ENCODE measurements at places on chromosomes 2 and 18. TPM values are rescaled to one million over a fixed set of nuclear protein-coding genes. Genes with fewer than 3 reads are reported as not detected.

COX7A2L gene
- total RNA-seq, result 64.1 TPM

TRIM43 gene
- total RNA-seq, result not detected

LRP2 gene
- total RNA-seq, result not detected

ERICH2 gene
- not detected for total RNA-seq

CUL3 gene
- total RNA-seq, result 82.8 TPM

DNA sequence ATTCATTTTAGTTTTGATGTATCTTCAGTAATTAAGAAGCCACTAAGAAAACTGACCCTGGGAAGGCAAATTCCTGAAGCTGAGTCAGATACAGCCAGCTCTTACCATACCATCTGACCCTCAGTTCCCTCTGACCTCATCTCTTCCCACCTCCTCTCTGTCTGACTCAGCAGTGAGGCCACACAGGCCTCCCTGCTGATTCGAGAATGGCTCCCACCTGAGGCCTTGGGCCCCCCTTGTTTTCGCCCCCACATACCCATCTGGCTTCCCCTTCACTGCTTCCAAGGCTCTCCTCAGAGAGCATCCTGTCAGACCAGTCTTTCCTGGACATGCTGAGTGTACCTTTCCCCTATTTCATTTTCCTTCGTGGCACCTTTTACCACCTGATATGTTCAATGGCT is 71.0 kb upstream of the CYP1B1 start:
- no peaks in the 10 kb centered on the region for H3K4me1 ChIP-seq
- H3K27ac ChIP-seq, result no peak overlapping the region
- no peak for DNase-seq

DNA sequence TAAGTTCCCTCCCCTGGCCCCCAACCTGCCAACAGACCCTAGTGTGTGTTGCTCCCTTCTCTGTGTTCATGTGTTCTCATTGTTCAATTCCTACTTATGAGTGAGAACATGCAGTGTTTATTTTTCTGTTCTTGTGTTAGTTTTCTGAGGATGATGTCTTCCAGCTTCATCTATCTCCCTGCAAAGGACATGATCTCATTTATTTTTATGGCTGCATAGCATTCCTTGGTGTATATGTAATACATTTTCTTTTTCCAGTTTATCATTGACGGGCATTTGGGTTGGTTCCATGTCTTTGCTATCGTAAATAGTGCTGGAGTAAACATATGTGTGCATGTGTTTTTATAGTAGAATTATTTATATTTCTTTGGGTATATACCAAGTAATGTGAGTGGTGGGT is 602.2 kb downstream of the DSC3 start:
- H3K36me3 ChIP-seq, result no peaks in the 10 kb centered on the region
- H3K27ac ChIP-seq, result no peak overlapping the region
- no peak overlapping the region for H3K4me3 ChIP-seq
- H3K4me1 ChIP-seq, result no peaks in the 10 kb centered on the region
- no peaks in the 10 kb centered on the region for H3K27me3 ChIP-seq

- no peaks in the 10 kb centered on the region for H3K36me3 ChIP-seq
- H3K27ac ChIP-seq, result no peak overlapping the region
- no peak overlapping the region for H3K4me3 ChIP-seq
These were observed 143.3 kb upstream of the ZEB2 start for GRCh38 chr2:144663207-144663606.

DNA sequence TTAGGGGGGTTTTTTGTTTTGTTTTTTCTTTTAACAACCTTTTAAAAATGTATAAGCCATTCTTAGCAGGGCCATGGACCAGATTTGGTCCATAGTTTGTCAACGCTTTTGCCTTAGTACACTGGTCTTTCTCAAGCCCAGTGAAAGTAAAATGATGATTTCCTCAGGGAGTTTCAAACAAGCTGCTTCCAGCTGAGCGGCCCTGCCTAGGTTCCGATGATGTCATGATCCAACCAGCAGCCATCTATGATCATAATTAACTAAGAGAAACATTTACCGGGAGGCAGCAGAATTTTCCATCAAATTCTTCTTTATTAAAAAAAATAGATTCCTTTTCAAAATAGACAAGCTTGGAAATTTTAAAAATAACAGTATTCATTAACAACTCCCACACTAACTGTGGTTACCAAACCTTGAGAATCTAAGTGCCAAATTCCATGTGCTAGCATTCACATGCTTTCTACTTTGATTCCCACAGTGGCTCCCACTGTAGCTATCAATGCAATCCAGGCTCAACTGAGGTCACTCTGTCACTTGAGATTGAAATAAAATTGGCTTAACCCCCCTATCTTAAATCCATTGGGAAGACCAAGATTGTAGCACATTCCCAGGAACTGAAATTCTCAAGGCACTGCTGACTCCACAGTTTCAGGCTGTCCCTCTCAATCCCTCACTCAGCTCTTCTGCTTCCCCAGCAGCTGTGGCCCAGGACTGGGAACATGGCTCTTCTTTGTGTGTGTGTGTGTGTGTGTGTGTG is 148.9 kb downstream of the RNF152 start:
- H3K36me3 ChIP-seq, result no peaks in the 10 kb centered on the region
- no peak for DNase-seq
- no peak overlapping the region for H3K27ac ChIP-seq
- no peak overlapping the region for H3K4me3 ChIP-seq

GRCh38 chr2:133054297-133054696 is 384.3 kb upstream of the LYPD1 start:
- H3K27me3 ChIP-seq, result no peaks in the 10 kb centered on the region
- H3K4me1 ChIP-seq, result no peaks in the 10 kb centered on the region
- H3K27ac ChIP-seq, result no peak overlapping the region
- H3K4me3 ChIP-seq, result no peak overlapping the region
- H3K36me3 ChIP-seq, result no peaks in the 10 kb centered on the region
- no peak for DNase-seq

GRCh38 chr2:239022437-239023260 is 174.8 kb downstream of the TWIST2 start:
- H3K4me1 ChIP-seq, result no peaks in the 10 kb centered on the region
- no peak overlapping the region for H3K27ac ChIP-seq
- no peaks in the 10 kb centered on the region for H3K36me3 ChIP-seq
- DNase-seq, result no peak

DNA sequence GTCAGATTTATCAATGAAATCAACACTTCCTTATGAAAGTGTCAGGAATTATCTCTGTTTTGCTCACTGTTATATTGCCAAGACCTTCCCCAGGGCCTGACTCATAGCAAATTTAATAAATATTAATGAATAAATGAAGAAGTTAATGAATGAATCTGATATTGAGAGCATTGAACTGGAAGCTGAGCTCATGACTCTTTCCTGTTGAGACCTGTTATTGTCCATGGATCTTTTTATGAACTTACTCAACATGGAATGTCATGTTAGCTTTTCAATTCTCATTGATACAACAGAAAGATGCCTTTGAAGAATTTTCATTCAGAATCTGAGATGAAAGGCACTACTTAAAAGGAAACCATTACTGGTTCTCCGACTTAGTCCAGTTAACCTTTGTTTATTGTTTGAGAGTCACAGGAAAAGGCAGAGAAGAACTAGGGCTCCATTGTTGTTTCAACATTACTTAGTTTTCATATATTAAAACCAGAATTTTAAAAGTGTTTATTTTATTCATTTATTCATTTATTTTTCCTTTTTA is 90.4 kb upstream of the UNC80 start:
- H3K36me3 ChIP-seq, result no peaks in the 10 kb centered on the region
- no peak for DNase-seq
- no peaks in the 10 kb centered on the region for H3K27me3 ChIP-seq
- no peak overlapping the region for H3K4me3 ChIP-seq

DNA sequence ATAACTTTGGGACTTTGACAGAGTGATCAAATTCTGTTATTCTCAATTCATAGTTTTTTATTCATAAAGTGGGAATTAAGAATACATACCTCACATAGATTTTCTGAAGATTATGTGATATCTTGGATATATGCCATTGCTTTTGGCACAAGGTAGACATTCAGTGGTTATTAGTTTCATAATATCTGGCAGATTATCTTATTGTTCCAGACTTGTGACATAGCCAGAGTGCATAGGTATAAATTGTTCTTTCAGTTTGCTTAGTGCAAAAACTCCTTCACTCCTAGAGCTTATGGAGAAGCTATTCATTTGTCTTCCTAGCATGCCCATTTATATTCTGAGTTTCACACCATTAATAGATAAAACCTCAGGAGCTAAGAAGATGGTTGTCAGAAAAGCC is 222.0 kb downstream of the KCNE4 start:
- no peak for DNase-seq
- H3K4me3 ChIP-seq, result no peak overlapping the region
- H3K27me3 ChIP-seq, result no peaks in the 10 kb centered on the region
- H3K27ac ChIP-seq, result no peak overlapping the region
- no peaks in the 10 kb centered on the region for H3K36me3 ChIP-seq

DNA sequence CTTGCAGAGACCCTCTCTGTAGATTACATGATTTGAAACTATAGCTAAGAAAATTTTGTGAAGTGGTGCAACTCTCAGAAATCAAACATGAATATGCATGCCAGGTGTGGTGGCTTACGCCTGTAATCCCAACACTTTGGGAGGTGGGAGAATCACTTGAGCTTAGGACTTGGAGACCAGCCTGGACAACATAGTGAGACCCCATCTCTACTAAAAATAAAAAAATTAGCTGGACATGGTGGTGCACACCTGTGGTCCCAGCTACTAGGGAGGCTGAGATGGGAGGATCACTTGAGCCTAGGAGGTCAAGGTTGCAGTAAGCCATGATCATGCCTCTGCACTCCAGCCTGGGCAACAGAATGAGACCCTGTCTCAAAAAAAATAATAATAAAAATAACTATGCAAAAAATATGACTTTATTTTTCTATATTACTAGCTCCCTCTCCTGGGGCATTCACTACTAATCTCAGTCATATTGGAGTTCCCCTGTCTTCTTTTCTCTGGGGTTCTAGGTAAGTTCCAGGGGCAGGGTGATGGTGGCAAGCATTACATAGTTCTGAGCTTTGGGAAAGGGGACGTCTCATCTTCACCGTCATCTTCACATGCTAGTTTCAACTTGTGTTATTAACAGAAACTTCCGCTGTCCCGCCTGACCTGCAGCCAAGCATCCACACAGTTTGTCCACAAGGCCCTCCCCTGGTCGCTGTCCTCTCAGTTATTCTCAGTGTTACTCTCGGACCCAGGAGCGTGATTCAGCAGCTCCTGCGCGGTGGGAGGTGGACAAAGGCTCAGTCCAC is 96.8 kb upstream of the MBOAT2 start:
- no peaks in the 10 kb centered on the region for H3K36me3 ChIP-seq
- no peak for DNase-seq
- H3K4me3 ChIP-seq, result no peak overlapping the region
- H3K4me1 ChIP-seq, result no peaks in the 10 kb centered on the region
- H3K27me3 ChIP-seq, result no peaks in the 10 kb centered on the region
- no peak overlapping the region for H3K27ac ChIP-seq

GRCh38 chr2:128037649-128038048 is 9.8 kb upstream of the SAP130 start:
- H3K4me3 ChIP-seq, result no peak overlapping the region
- H3K4me1 ChIP-seq, result no peaks in the 10 kb centered on the region

GRCh38 chr18:49698525-49699025 is 114.8 kb downstream of the ACAA2 start:
- H3K4me3 ChIP-seq, result no peak overlapping the region
- H3K36me3 ChIP-seq, result no peaks in the 10 kb centered on the region
- DNase-seq, result no peak
- no peaks in the 10 kb centered on the region for H3K4me1 ChIP-seq
- H3K27ac ChIP-seq, result no peak overlapping the region

GRCh38 chr2:242069018-242069417 is 199.5 kb downstream of the RTP5 start:
- peaks cover 23% of the 10 kb centered on the region for H3K27me3 ChIP-seq
- no peaks in the 10 kb centered on the region for H3K36me3 ChIP-seq
- no peak for DNase-seq
- H3K4me3 ChIP-seq, result no peak overlapping the region

DNA sequence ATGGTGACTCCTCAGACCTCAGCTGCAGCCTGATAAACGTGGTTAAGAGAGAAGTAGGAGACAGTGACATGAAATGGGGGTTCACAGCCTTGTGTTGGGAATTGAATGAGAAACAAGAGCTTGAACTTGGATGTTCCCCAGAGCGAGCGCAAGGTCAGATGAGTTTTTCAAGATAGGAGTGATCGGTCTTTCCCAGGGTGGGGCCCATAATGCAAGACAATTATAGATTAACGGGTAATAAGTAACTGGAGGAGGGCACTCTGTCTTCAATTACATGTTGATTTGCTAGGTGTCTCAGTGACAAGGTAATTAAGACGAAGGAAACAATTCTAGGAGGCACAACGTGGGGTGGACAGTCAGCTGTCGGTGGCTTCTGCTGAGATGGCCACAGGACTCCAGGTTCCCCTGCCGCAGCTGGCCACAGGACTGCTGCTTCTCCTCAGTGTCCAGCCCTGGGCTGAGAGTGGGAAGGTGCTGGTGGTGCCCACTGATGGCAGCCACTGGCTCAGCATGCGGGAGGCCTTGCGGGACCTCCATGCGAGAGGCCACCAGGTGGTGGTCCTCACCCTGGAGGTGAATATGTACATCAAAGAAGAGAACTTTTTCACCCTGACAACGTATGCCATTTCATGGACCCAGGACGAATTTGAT is at the start of gene UGT1A5:
TSS of gene UGT1A5 (plus strand) at position 297 of the 651 bp plus-strand sequence. CDS start at position 382, 85 bp downstream.
- H3K4me3 ChIP-seq, result no peak within 1 kb of the TSS
- H3K27ac ChIP-seq, result no peak within 1 kb of the TSS
- H3K36me3 ChIP-seq, result no peaks in the 10 kb centered on the region
- H3K27me3 ChIP-seq, result no peaks in the 10 kb centered on the region

GRCh38 chr2:119218478-119219064 is 5.1 kb upstream of the STEAP3 start:
- H3K4me3 ChIP-seq, result no peak overlapping the region
- H3K27ac ChIP-seq, result no peak overlapping the region
- peaks cover 43% of the 10 kb centered on the region for H3K27me3 ChIP-seq
- H3K4me1 ChIP-seq, result no peaks in the 10 kb centered on the region
- peak; percentile 7 for DNase-seq

- H3K27me3 ChIP-seq, result no peaks in the 10 kb centered on the region
- no peaks in the 10 kb centered on the region for H3K4me1 ChIP-seq
- no peak overlapping the region for H3K4me3 ChIP-seq
These were observed 19.1 kb upstream of the AFTPH start for GRCh38 chr2:64504774-64505720.

Data from T-cell (primary cell).